Stimulated activated naive CD4-positive, alpha-beta T cell treated with Interleukin-2 at 50 U/mL for 16 hours (primary cell): ENCODE measurements at places on chromosomes 16 and 17.

DNA sequence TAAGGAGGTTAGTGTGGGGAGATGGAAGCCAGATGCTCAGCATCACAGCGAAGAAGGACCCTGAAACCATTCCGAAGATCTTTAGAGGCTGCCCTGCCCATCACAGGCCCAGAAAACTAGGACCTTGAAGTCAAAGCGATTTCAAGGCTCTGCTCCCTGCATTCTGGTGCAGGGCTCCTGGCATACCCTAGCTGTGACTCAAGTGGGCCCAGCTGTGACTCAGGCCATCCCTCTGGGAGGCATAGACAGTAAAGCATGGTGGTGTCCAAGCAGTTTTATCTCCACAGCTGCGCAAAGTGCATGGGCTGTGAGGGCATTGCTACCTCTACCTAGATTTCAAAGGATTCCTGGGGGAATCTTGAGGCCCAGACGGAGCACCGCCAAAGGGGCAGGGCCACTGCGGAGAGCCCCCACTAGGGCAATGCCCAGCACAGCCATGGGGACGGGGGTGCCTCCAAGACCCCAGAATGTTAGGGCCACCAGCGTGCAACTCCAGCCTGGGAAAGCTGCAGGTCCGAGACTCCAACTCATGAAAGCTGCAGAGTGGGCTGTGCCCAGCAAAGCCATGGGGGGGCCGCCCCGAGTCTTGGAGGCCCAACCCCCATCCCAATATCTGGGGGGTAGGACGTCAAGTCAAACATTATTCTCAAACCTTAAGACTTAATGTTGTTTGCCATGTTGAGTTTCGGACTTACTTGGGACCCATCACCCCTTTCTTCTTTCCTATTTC, 11.7 kb upstream of the ZNF594 start:
- no peak for DNase-seq

DNA sequence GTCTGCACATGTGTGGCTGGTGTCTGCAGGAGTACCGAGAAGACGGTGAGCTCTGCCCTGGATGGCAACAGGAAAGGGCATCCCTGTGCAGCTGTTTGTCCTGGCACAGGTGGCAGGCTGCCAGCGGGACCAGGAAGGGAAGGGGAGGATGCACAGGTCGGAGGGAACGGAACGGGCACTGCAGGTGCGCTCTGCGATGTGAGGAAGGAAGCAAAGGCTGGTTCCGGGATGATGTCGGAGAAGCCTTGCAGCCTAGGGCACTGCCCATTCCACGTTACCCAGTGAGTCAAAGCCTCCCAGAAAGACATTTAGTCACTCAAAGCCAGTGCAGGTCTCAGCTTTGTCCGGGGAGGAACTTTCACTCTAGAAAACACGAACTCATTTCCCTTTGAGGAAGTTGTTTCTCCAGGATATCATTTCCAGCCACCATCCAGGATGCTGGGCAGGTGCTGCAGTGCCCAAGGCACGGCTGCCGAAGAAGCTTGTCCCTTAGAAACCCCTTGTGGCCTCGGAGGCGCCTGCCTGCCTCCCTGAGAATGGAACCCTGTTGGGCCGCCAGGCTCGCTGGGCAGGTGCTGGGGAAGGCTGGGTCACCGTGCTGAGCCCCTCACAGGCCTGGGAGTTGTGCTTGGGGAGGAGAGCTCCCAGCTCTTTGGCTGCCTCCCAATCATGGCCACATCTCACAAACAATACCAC, 4.5 kb upstream of the TMEM235 start:
- DNase-seq: no peak

DNA sequence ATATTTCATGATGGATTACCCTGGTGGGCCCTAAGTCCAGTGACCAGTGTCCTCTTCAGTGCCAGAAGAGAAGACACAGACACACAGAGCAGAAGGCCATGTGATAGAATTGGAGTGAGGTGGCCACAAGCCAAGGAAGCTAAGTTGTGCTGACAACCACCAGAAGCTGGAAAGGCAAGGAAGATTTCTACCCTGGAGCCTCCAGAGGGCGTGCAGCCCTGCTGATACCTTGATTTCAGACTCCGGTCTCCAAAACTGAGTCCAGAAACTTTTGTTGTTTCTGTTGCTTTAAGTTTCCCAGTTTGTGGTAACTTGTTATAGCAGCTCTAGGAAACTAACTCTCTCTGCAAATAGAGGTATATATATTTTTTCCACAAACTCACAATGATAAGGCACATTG, 396.6 kb upstream of the ASIC2 start:
- DNase-seq: no peak

GRCh38 chr17:70407506-70407905, 238.2 kb downstream of the KCNJ2 start:
- no peak for DNase-seq

- DNase-seq: no peak
These were observed 135.7 kb downstream of the ABCA8 start for GRCh38 chr17:68819465-68819864.

DNA sequence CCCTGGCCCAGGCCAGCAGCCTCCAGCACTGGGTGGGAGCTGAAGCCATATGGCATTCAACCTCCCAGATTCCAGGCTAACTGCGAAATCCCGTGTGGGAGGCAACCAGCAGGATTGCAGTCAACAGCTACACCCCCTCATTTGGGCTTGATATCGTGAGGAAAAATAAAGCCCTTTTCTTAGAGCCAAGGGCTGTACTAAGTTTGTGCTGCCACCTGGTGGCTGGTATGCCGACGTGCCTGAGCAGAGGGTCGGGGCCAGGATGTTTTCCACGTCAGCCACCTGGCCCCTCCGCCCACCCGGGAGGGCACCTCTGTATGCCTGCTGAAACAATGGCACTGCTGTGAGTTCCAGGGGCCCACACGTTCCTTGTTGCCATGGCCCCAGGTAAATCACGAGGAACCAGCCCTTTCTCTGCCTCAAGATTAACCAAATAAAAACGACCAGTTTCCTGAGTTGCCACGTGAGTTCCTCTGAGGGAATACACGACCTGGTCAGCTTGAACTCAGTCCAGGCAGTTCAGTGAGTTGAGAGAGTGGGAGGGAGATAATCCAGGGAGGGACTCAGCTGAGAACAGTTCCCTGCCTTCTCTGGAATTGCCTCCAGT, 9.0 kb downstream of the TMEM98 start:
- DNase-seq: peak; percentile 51

- no peak for DNase-seq
These were observed 26.8 kb downstream of the MARCHF10 start for GRCh38 chr17:62781356-62781755.

DNA sequence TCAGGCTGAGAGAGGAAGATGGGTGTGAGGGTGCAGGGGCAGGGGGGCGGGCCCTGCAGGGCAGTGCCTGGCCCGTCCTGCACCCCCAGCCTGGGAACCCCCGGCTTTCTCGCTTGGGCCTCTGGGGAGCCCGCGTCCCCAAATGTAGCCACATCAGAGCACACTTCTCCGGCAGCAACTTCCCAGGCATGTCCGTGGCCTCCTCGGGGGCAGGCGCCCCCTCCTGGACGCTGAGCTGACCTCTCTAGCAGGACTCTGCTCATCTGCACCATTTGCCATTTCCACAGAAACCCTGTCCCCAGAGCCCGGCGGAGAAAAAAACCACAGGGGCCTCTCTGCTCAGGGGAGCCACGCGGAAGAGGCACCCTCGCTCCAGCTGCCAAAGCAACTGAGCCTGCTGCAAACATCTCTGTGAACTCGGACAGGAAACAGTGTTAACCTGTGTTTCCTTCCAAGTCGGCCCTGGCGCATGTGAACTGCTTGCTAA, 63.4 kb downstream of the KLHDC4 start:
- DNase-seq: peak; percentile 22

GRCh38 chr17:81492706-81493105, 19.9 kb downstream of the ACTG1 start:
- no peak for DNase-seq

- DNase-seq: no peak
These were observed 23.6 kb downstream of the SIAH1 start for GRCh38 chr16:48361540-48362144.

DNA sequence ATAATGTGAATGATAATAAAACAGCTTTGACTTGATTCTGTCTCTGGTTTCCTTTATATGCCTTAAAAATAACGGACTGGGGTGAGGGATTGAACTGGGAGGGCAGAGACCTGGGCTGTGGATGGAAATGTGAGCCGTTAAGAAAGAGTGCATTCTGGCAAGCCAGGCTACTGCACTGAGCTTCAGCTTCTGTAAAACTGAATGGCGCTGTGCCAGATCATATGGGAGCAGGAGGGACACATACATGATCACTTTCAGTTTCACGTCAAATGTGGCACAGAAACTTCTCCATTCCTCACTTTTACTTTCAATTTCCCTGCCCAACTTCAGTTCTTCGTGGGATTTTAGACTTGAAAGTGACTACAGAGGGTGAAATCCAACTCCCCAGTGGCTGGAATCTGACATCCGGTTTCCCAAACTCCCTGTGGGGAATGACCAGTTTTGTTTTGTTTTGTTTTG, 1.1 kb downstream of the MT2A start:
- DNase-seq: peak; percentile 68

GRCh38 chr16:85657267-85657650, 31.5 kb downstream of the GINS2 start:
- DNase-seq: no peak

GRCh38 chr16:2835638-2836493, 5.8 kb downstream of the ZG16B start:
- DNase-seq: no peak

GRCh38 chr16:75566758-75567255, 628 bp downstream of the GABARAPL2 start:
- peak; percentile 12 for DNase-seq

GRCh38 chr17:58536542-58536941, 22.1 kb upstream of the MTMR4 start:
- no peak for DNase-seq

GRCh38 chr16:22092143-22092933, at the start of gene VWA3A:
Gene VWA3A, plus strand, starts transcription at chr16:22092541. Its CDS starts 97 bp downstream, at chr16:22092638.
- no peak for DNase-seq

- no peak for DNase-seq
These were observed 70.1 kb downstream of the COPRS start for GRCh38 chr17:31788956-31789355.
